ENCODE measurements at places on chromosomes 5 and 9.
A peak's percentile ranks its signal among the peaks of the same experiment; 100 is the strongest.

GRCh38 chr5:33379757-33380156 is 61.0 kb upstream of the TARS1 start:
- peak; percentile 58 for DNase-seq

GRCh38 chr9:17609312-17610005 is 30.6 kb downstream of the SH3GL2 start:
- DNase-seq = no peak

DNA sequence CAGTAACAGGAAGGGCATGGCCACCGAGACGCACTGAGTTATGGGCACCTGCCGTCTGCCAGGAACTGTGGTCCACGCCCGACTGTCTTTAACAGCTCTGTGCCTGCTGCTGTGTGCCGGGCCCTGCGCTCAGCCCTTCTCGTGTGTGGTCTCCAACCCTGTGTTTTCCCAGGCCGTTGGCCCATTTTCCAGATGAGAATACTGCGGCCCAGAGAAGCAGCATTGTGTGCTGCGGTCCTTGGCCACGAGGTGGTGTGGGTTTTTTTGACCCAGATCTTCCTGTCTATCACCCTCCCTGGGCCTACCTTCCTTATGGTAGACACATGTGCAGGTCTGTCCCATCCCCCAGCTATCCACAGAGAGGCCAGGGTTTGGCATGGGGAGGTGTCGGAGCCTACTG is 47.0 kb downstream of the RXRA start:
- DNase-seq = no peak

- no peak for DNase-seq
Measured at GRCh38 chr9:93267681-93268505, 84.0 kb downstream of the WNK2 start.

DNA sequence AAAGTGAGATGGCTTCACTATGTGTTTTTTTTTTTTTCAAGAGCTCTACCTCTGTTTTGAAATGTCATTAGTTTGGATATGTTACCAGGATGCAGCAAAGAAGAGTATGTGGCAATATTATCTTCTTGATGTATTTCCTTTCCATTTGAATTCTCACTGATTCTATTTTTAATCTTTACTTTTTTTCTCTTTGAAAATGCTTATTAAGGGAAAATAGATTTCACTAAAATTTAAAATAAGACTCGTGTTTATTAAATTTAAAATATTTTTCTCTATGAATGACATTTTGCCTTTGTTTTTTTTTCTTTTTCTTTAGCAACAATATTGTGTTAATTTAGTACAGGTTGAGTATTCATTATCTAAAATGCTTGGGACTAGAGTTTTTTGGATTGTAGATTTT is 29.2 kb downstream of the TENT2 start:
- no peak for DNase-seq

DNA sequence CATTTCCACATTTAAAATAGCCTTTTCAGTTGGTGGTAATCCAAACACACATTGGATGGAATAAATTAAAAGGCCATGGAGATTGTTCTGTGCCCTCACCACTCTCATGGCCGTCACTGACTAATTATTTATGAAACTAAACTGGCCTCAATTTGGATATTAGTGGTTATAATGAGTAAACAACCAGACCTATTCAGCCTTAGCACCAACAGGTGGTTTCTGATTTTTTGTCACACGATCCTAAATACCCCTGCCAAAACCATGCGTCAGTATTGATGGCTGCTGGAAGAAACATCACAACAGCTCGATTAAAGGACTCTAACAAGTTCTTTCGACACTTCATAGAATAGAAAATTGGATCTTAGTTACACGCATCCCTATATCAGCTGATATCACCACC is 276.0 kb upstream of the DAP start:
- no peak for DNase-seq

DNA sequence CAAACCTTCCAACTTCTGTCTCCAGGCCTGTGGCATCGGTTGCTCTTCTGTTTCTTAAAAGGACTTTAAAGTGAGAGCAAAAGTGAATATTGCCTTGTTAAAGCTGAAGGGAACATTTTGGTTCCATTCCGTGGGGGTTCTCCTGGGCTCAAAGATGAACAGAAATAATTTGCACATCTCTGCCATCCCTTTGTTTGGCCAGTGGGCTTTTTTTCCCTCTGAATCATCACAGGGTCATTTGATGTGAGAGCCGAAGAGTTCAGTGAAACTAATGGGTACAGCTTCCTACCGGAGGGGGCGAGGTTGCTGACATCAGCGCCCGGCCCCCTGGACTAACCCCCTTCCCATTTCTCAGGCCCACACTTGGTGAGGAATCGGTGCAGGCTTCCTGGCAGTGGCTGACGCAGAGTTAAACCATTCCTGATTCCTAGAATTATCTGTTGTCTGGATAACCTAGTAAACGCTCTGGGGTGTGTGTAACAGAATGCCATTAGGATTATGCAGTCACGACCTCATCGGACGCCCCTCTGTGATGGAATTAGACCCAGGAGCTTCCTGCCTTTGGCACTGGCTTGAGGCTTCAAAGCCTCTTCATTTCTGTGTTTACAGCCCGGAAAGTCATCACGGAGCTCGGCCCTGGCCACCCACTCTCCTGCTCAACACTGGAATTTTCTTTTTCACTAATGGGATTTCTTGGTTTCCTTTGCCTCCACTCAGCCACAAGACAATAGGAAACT is 61.6 kb upstream of the RPL26L1 start:
- no peak for DNase-seq

- DNase-seq = no peak
Measured at GRCh38 chr9:126367616-126368015, 41.0 kb downstream of the MVB12B start.

- DNase-seq = no peak
Measured at GRCh38 chr5:144864118-144864517, 693.4 kb downstream of the KCTD16 start.

- DNase-seq = no peak
Measured at GRCh38 chr9:37706290-37706689, 47.3 kb upstream of the TRMT10B start.

DNA sequence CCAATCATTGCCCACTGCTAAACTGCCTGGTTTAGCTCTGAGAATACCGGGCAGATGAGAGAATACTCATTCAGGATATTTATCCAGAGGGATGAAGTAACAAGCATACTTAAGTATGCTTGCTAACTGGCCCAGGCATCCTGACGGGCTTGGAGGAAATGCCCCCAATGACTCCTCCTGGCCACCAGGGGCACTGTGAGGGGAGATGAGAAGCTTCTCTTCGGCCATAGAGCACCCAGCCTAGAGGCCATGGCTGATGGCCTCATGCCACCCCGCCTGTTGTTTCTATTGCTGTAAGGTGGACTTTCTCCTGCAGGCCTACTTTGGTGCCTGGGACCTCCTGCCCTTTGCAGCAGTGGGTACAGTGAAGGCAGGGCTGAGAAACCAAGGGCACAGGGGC is 134.5 kb upstream of the FSTL4 start:
- peak; percentile 67 for DNase-seq

GRCh38 chr5:180424094-180424493 is 70.1 kb upstream of the CNOT6 start:
- DNase-seq = no peak

DNA sequence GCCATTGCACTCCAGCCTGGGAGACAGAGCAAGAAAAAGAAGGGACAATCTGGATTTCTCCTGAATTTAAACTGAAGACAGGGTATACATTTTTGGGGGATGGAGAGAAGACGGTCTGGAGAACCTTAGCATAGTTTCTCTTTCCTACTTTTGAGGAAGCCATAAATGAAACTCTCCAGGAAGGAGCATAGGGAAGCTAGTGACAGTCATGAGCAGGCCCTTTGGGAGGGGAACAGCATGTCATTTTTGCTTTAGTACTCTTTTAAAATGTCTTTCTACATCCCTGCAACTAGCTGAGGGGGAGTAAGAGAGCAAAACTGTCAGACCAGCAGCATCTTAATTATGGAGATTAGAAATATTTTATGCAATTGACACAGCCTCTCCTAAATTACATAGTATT is 8.2 kb upstream of the SLC44A1 start:
- no peak for DNase-seq

- DNase-seq = no peak
Measured at GRCh38 chr5:113005454-113005853, 28.9 kb downstream of the DCP2 start.

DNA sequence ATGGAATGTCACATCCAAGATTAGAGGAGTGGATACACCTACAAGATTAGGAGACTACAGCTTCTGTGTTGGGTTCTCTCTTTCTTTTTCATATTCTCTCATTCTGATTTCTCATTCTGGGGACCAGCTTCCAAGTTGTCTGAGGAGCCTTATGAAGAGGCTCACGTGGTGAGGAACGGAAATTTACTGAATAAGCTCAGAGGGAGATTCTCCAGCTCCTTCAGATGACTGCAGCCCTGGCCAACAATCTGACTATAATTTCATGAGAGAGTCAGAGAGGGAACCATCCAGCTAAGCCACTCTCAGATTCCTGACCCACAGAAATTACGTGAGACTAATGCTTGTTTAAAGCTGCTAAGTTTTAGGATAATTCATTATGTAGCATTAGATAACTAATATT is 27.1 kb upstream of the TENT2 start:
- DNase-seq = no peak

GRCh38 chr5:128062172-128062746 is 21.3 kb upstream of the SLC12A2 start:
- DNase-seq = no peak

DNA sequence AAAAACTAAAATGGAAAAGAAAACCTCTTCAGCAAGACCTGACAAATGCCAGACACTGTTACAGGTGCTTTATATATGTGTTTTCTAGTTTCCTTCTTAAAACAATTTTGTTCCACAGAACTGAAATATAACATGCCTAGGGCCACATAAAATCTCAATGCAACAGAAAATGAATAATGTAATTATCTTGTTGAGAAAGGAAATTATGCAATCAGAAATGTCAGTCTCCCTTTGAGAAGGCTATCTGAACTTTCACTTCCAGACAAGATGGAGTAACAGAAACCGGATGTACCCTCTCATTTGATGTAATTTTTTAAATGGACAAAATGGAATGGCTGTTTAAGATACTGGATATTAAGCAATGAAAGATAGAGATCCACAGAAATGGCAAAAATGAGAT is 79.2 kb downstream of the AGTPBP1 start:
- DNase-seq = no peak

GRCh38 chr5:42875785-42876374 is 64.2 kb upstream of the SELENOP start:
- DNase-seq = no peak

GRCh38 chr9:105127863-105128220 is 116.6 kb upstream of the SLC44A1 start:
- no peak for DNase-seq

DNA sequence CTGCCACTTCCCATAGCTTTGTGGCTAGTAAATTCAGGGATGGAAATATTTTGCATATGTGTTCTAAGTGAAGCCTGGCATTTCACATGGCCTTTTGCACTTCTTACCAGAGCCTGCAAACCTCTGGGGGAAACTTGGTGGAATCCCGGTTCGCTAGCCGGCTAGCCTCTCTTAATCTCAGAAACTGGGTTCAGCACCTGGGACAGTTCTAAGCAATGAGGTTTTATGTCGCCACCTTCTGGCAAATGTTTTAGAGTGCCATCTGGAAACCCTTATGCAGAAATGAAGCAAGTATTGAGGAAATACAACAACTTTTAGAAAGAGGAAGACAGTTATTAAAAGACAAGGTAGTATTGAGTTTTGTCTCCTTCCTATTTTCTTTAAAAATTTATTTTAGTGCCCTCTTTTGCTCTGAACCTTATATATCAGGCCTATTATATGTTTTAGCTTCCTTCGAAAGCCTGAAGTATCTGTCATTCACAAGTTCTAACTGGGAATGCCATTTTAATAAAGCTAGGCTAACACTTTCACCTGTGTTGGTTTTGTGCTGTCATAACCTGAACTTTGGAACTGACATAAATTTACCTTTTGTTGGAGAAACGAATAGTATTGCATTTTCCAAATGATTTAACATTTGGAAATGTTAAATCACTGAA is 963 bp upstream of the HTR1A start:
- DNase-seq = no peak

DNA sequence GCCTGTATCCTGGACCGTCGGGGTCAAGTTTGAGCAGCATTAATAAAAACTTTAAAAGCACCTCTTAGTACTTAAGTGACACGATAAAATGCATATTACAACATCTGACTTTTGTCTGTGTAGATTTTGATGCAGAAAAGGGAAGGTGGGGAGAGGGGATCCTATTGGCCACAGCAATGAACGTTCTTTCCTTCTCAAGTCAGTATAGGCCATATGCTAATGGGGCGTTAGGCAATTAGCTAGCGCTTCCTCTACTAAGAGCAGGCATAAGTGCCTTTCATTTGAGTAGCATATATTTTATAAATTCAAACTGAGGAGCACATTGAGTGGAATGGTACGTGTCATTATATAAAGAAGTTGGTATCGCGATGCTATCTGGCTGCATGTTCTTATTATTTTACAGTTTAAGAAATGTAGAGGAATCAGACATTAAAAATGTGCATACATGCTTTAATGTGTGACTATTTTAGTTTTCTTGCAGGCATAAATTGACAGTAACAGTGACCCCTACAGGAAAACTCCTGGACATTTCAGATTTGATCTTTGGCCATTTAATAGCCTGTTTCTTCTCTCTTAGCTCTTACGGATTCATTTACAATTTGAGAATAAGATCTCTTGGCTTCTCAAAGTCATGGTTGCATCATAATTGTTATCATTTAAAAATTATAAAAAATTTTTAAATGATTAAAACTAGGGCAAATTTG is 1.1 kb upstream of the GNA14 start:
- no peak for DNase-seq

- no peak for DNase-seq
Measured at GRCh38 chr5:169651526-169651925, 14.5 kb downstream of the DOCK2 start.

DNA sequence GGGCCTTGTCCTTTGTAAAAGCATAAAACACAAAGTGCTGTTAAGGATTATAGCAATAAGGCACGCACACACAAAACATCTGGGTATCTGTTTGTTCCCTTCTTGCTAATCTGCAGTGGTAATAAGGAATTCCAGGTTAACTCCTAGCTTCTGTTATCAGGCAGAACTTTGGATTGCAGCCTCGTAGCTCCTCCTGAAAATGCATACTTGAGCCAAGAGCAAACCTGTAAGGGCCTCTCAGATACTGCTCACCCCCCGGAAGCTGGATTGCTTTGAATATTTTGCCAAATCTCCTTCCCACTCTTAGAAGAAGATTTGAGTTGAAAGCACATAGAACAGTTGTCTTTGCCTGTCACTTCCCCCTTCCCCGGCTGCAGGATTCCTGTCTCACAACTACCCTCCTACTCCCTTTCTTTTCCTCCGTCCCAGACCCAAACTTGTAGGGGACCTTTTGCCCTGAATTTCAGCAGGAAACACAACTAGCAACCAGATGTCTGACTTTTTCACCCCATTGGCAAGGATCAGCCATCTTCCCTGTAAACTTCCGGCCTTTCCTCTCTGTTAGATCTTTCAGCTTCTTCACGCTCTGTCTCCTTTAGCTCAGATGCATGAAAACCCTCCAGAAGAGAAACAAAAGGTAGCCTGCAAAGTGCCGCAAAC is 28.2 kb upstream of the SMAD5 start:
- no peak for DNase-seq

- no peak for DNase-seq
Measured at GRCh38 chr5:93574491-93575305, 6.3 kb downstream of the NR2F1-AS1 start.

- DNase-seq = no peak
Measured at GRCh38 chr9:89025553-89025952, 34.3 kb downstream of the S1PR3 start.

- DNase-seq = no peak
Measured at GRCh38 chr5:16140944-16141343, 38.6 kb downstream of the MARCHF11 start.
